Stimulated activated CD4-positive, alpha-beta T cell treated with anti-CD3 and anti-CD28 coated beads, TNF-alpha, amount 100 ng/mL, for 1 hour (primary cell): ENCODE measurements at places on chromosomes 7 and 10.

DNA sequence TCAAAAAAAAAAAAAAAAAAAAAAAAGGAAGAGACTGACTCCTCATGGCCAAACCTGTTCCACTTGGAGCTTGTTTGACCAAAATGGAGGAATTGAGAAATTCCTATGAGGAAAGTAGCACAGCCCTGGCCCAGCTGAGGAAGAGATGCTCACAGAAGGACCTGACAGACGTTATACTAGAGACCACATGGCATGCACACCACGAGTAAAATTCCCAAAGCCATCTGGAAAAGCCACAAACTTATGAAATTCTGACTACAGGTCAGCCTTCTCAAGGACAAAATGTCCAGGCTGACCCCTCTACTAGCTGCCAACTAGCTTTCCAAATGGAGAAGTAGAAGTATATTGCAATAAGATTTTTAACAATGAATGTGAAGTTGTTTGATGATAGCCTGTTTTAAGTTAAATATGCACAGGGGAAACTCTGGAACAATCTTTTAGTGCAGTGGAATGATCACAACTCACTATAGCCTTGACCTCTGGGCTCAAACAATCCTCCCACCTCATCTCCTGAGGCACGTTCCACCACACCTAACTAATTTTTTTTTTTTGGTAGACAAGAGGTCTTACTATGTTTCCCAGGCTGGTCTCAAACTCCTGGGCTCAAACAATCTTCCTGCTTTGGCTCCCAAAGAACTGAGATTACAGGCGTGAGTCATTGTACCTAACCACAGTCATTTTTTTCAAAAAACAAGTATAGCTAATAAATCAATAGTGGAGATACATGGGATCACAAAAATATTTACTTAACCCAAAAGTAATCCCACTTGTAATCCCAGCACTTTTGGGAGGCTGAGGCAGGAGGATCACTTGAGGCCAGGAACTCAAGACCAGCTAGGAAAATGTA, 75.7 kb downstream of the AKR1D1 start:
- DNase-seq: no peak

DNA sequence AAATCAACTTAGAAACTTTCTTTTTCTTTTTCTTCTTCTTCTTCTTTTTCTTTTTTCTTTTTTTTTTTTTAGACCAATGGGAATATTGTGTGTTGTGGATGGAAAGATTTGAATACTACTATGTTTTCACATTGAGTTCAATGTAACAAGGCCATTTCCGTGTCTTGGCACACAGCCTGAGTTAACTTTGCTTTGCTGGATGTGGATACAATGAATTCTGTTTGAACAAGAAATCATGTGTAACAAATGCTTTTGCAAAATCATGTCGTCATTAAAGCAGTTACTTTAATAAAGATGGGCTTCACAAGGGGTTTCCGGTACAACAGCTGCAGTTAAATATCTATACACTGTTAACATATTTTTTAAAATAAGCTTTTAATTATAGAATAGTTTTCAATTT, 13.5 kb upstream of the ENTPD1 start:
- no peak for DNase-seq

- DNase-seq: no peak
Measured at GRCh38 chr7:46352004-46352954, 431.2 kb upstream of the IGFBP3 start.

GRCh38 chr7:25868509-25868908, 283.5 kb upstream of the NFE2L3 start:
- DNase-seq: no peak

DNA sequence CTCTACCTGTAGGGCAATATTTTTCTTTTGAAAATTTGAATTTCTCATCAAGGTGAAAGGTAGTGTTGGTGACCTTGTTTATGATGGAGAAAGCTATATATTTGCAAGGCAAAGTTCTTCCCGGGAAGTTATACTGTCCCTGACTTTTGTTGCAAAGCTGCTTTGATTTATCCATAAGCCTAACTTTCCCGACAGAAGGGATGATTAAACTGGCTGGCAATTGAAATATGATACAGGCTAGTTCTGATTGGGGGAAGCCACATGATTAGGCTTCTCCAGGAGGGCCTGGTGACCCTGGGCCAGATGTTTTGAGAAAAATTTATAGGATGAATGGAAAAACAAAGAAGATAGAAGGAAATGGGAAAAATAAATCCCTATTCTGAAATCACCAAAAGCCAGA, 215.5 kb downstream of the ACTR3B start:
- no peak for DNase-seq

DNA sequence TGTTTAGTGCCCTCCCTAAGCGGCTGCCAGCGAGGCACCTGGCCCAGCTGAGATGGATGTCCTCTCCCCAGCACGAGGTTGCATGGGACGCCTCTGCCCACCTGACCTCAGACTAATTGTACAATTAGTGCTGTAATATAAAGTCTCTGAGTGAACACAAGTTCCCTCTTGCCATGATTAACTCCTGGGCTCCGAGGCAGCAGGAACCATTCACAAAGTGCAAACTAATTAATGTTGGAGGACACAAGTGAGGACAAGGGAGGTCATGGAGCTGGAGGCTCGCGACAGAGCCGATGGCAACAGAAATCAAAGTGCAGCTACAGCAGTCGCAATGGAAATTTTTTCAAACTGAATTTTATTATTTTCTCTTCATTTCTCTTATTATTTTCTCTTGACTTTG, 156.6 kb upstream of the ADARB2 start:
- no peak for DNase-seq

- no peak for DNase-seq
Measured at GRCh38 chr10:101221963-101222531, 7.2 kb downstream of the LBX1 start.

DNA sequence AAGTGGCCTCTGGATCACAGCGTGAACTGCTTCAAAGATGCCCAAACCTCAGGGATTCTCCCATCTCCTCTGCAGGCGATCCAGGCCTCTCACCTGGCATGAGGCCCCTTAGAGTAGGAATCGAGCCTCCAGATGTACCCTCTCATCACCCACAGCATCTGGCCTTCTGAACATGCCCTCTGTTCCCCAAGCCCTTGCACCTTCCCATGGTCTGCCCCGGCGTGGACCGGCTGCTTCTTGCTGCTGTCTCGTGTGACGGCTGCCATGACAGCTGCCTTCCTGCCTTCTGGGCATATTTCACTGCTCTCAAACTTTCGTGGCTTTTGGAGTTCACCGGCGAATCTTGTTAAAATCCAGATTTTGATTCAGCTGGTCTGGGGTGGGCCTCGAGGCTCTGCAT, 157.2 kb upstream of the NPS start:
- DNase-seq: no peak

DNA sequence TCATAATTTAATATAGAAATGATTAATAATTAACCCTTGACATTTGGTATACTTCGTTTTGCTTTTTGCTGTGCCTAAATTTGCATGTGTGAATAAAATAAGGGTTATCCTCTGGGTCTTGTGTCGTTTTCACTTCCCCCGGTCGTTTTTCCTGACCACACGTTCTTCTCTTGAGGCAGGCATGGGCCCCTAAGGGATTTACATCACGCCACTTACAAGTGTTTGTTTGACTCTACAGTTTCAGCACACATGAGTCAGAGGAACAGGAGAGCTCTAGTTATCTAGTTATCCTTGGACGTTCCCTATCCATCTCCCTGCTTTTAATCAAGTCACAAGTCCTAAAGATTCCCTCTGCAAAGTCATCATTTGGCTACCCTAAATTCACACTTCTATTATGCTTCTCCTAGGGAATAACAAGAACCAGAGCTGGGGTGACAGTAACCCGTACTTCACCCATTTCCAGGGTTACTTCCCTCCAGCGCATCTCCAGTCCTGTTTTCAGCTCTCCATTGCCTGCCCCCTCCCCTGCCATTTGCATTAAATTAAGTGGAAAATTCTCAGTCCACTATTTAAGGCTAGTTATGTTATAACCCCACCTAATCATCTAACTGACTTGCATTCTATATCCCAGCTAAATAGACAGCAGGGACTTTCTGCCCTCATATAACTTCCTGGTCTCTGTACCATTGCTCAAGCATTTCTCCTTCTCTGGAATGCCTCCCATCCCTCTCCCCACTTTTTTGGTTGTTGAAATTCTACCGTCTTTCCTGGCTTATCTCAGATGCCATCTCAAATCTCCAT, 206.9 kb downstream of the PTEN start:
- no peak for DNase-seq

- DNase-seq: no peak
Measured at GRCh38 chr7:158109364-158110033, 478.1 kb downstream of the PTPRN2 start.

GRCh38 chr7:105304040-105304895, 84.5 kb downstream of the SRPK2 start:
- DNase-seq: no peak

DNA sequence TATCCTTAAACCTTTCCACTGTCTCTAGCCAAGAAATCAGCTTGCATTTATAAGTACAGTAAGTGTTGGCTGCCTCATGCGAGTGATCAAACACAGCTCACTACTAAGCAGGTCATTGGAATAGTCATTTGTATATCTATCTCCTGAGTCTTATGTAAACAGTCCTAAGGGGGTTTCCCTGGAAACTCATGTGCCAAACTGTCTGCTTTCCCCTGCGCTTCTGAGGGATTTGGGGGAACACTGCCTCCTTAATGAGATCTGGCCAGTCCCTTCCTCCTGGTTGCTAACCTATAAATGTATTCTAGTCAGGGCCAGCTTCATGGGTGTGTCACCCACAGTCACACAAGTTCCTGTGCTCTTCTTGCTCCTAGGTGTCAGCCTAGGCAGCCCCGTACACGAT, 133.1 kb downstream of the CD36 start:
- no peak for DNase-seq

GRCh38 chr7:4641667-4642467, 40.2 kb upstream of the FOXK1 start:
- peak; percentile 97 for DNase-seq

- no peak for DNase-seq
Measured at GRCh38 chr10:4865945-4866661, 40.1 kb downstream of the AKR1E2 start.

GRCh38 chr10:33217854-33218253, 116.6 kb downstream of the NRP1 start:
- DNase-seq: no peak

- no peak for DNase-seq
Measured at GRCh38 chr10:11517150-11517549, 94.3 kb downstream of the USP6NL start.

DNA sequence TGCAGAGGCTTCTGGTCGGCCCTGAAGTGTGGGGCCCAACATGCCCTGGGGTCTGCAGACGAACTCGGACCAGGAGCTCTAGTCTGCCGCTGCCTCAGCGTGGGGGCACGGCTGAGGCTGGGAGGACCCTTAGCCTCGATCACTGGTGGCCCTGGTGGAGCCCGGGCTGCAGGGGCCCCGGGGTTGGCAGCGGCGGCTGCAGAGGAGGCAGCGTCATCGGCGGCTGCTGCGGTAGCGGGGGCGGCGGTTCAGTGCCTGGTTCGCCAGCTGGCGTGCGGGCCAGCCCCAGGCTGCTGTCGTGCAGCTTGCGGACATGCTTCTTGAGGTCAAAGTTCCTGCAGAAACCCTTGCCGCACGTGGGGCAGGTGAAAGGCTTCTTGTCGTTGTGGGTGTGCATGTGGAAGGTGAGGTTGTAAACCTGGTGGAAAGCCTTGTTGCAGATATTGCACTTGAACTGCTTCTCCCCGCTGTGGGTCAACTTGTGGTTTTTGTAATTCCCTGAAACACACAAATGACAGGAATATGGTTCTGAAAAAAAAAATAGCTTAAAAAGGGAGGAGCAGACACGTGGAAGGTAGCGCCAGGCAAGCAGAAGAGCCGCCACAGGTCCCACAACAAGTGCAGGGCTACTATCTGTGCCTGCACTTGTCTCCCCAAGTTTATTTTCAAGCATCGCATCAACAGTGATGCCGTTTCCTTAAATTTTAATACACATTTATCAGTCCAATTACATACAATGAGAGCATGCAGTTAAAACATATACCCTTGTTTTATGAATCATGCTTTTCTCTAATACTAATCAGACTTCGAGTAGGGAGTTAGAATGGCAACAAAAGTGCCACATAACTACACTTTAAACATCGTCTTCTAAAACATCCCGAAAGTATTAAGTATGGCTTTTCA, 2.4 kb downstream of the FEZF1 start:
- no peak for DNase-seq

DNA sequence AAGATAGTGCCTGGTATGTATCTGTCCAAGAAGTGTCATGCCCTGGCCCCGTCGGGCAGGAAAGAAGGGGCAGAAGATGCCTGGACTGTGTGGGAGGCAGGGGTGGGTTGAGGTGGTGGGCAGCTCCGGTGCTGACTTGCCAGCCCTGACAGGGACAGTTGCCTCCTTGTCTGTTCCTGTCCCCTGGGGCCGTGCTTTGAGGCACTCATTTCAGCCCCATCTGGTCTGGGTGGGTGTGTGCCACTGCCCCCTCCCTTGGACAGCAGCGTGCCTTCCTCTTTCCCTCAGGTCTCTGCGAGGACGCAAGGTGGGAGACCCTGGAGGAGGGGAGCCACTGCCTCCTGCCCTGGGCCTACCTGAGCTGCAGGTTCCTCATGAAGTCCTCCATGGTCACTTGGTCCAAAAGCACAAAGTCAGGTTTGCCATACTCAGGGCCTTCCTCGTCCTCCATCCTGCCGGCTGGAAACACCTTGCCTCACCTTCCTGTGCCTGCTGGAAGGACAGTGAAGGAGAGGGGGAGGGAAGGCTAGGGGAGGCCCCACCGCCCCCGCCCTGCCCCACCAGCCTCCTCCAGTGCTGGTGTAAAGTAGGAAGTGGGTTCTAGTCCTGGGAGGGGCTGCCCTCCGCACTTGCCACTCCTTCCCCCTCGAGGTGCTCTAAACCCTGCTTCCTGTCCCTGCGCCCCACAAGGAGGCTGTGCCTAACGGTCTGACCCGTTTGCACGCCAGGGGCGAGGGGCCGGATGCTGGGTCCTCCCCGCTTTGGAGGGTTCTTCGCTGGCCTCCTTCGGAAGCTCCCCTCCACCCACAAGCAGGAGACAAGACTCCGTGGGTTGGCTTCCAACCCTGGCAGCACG, at the start of gene MYO1G:
Gene MYO1G (minus strand): TSS at position 505 of the 856 bp plus-strand sequence. CDS start 54 bp downstream, at position 451.
- DNase-seq: peak; percentile 77

GRCh38 chr10:77905086-77905748, 21.3 kb downstream of the DLG5 start:
- DNase-seq: no peak

DNA sequence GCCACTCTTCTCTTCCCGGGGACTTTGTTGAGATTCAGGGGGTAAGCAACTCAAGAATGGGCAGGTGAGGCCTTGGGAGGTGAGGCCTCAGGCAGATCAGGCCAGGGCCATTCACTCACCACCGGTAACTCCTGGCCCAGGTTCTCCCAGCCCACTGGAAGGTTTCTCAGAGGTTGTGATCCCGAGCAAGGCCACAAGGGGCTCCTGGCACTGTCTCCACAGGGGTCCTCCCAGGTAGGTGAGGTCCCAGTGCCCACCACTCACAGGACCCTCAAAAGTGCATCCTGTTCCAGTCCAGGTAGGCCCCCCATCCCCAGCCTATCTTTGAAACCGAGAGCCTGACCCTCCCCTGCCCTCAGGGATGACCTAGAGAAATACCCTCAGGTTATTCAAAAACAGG, 236.1 kb downstream of the BUB3 start:
- no peak for DNase-seq

GRCh38 chr7:27071622-27072390, 24.0 kb downstream of the HOXA1 start:
- no peak for DNase-seq

- DNase-seq: no peak
Measured at GRCh38 chr10:119370972-119371703, 163.8 kb downstream of the GRK5 start.
